Effector memory CD8-positive, alpha-beta T cell (primary cell): ENCODE measurements at places on chromosomes 2 and 18.

- DNase-seq, result no peak
Observed at GRCh38 chr18:39751161-39751560, 2185.6 kb upstream of the CELF4 start.

GRCh38 chr2:34656632-34657031, 1057.5 kb upstream of the FAM98A start:
- no peak for DNase-seq

DNA sequence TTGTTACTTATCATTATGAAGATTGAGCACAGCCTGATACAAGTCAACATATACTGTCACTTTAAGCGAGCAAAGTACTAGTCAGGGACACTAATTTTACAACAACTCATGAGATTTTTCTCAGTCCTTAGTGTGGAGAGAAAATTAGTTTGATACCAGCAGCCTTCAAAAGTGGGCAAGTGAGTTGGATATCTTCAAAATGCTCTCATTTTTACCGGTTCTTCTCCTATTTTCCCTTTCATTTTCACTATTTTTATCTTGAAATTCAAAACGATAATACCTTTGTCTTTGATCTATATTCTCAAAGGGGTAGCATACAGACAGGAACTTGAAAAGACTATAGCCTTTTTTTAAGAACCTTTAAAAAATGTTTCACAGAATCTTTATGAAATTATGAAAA, 52.0 kb upstream of the UBXN4 start:
- no peak for DNase-seq

DNA sequence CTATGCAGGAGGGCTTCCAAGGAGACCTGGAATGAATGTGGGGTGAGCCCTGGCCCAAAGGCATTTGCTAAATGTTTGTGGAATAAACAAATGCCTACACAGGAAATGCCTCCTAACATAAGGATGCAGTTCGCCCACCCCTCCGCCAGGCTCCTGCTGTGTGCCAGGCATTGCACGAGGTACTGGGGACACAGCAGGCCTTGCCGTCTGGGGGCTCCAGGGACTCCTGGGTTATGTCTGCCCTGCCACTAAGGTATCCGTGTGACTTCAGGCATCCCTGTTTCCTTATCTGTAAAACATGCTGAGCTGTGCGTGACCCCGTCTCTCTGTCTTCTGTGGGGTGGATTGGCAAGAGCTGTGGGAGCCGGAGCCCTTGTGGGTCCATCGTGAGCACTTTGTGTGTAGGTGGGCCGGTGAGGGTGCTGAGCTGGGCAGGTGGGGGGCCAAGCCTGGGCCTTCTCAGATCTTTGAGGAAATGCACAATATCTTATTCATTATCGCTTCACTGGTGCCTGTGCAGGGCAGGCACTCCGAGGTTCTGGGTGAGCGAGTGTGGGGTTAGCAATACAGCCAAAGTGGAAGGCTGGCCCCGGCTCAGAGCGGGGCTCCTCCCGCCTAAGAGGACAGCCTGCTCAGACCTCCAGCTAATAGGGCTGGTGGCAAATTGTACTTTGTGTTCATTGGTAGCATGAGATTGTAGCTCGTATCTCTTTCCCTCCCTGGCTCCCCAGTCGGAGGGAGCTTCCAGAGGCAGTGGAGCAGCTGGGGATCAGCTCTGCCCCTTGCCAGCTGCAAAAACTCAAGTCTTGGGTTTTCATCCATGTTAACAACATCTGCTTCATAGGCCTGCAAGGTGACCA, 126.8 kb downstream of the GLI2 start:
- no peak for DNase-seq

DNA sequence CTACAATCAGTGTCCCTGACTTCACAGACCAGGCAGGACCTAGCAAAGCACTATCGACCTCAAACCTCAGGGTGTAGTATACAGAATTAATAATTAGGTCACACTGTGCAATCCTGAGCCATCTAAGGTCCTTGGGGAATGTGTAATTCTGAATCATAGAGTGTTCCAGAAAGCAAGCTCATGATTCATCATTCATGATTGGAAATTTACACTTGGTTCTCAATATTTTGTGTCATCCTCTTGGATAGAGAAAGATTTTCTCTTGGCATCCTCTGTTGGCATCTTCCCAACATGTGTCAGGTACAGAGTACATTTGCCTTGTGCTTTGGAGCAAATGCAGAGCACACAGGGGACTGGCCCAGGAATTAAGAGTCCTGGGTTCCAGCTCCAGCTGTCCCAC, 245.0 kb upstream of the NT5C1B start:
- DNase-seq, result no peak

GRCh38 chr18:79379931-79380815, 15.6 kb upstream of the NFATC1 start:
- DNase-seq, result no peak

DNA sequence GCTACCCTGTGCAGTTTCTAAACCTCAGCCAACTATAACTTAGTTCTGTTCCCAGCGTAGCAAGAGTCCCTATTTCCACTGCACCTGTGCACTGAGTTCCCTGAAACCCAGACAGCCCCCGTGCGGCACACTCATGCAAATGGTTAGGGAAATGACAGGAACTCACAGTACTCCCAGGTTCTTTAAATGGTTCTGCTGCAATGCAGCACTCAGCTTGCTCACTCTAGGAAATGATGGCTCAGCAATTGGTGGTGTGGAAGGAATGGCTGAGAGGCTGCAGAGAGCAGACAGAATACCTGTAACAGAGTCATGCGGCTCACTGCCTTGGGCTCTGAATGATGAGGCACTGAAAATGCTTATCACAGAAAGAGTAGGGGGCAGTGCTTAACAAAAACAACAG, 143.0 kb downstream of the RAD51AP2 start:
- no peak for DNase-seq

- DNase-seq, result no peak
Observed at GRCh38 chr2:36589230-36589630, 8.7 kb downstream of the FEZ2 start.

GRCh38 chr18:36889742-36890141, 60.8 kb downstream of the KIAA1328 start:
- no peak for DNase-seq

GRCh38 chr2:232563580-232563979, 13.1 kb downstream of the EIF4E2 start:
- no peak for DNase-seq

GRCh38 chr2:150214626-150215025, 272.8 kb downstream of the RND3 start:
- no peak for DNase-seq

DNA sequence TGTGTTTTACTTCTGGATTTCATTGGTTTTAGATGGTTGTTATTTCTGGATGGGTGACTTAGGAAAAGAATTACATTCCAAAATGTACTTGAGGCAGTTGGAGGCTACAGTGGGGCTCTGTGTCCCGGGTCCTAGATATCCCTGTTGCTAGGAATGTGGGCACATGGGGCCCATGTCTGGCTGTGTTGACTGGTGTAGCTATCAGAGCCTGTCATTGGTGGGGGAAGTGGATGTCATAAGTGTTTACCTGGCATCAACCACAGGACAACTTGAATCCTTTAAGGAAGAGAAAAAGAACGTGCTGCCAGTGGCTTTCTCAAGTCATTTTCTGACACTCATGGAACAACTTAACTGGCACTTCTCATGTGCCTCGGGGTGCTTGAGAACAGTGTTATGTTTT, 30.4 kb downstream of the IL18R1 start:
- DNase-seq, result no peak

- DNase-seq, result no peak
Observed at GRCh38 chr2:164777847-164778461, 63.7 kb downstream of the COBLL1 start.

- no peak for DNase-seq
Observed at GRCh38 chr18:67359873-67360838, 156.4 kb downstream of the DSEL start.

- DNase-seq, result no peak
Observed at GRCh38 chr2:177721818-177722567, 329.4 kb downstream of the AGPS start.

DNA sequence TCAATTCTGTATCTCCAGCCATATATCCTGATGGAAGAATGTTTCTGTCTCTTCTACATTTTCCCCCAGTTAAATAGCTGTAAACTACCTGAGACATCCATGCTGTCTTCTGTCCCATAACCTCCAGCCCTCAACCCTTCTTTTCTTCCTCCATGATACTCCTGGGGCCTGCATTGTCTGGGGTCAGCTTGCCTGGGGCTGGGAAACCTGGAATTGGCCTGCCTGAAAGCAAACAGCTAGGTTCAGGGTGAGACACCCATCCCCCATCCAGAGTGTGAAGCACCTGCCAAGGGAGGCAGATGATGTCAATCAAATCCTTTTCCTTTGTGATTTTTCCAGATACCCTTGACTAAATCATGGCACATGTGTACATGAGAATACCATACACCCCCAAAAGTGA, 313.7 kb upstream of the MGAT5 start:
- no peak for DNase-seq

DNA sequence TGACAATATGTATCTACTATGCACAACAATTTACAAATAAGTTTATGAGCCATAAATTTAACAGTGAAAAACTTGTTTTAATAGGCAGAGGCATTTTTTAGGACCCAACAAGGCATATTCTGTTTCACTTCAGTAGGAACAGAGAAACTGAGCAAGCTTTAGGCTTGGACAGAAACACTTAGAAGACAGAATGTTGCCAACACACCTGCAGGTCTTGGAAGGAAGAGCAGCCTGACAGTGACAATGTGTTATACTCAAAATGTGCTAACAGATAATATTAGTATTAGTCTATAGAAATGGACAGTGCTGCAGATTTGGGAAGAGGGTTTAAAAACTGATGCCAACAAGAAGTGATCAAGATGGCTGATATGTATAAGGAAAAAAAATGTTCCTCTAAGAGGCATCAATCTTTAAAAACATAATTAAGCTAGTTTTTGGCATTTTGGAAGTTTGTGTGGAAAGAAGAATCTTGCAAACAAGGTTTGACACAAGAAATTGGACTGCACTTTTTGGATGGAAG, 297.1 kb upstream of the FSIP2 start:
- DNase-seq, result no peak

- peak; percentile 34 for DNase-seq
Observed at GRCh38 chr2:218658671-218659257, 659 bp downstream of the ZNF142 start.

GRCh38 chr18:79548621-79548985, 131.0 kb upstream of the CTDP1 start:
- no peak for DNase-seq

DNA sequence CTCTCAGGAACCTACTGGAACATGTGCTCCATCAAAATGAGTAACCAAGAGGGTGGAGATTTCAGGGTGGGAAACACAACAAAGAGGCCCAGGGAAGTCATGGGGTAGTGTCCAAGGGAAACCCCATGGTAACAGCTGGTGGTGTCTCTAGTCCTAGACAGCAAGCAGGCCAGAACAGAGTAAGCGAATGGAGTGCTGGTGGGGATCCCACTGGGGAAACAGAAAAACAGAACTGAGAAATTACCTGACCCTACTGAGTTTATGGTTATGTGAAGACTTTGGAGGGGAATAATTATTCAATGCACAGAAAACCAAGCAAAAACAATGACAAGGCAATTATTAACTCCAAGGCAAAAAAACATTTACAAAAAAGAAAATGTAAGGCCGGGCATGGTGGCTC, 16.9 kb downstream of the ERCC3 start:
- no peak for DNase-seq

GRCh38 chr2:105915005-105915558, 170.4 kb downstream of the NCK2 start:
- DNase-seq, result no peak

- no peak for DNase-seq
Observed at GRCh38 chr2:235729557-235729947, 235.7 kb downstream of the AGAP1 start.

DNA sequence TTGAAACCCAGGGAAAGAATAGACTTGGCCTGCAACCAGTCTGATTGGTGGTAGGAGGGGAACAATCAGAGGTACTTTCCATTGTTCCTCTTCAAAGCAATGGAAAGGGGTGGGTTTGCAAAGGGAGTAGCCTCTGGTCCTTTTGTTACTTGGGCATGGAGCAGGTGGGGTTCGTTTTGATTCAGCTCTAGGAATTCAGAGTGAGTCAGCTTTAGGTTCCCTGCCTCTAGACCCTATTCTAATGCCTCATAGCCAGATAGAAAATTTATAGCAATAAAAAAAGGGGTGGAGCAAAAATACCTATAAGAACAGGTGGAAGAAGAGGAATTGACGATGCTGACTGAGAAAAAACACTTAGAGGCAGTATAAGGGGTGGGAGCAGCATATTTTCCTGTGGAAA, 636.4 kb downstream of the PLCL1 start:
- no peak for DNase-seq

DNA sequence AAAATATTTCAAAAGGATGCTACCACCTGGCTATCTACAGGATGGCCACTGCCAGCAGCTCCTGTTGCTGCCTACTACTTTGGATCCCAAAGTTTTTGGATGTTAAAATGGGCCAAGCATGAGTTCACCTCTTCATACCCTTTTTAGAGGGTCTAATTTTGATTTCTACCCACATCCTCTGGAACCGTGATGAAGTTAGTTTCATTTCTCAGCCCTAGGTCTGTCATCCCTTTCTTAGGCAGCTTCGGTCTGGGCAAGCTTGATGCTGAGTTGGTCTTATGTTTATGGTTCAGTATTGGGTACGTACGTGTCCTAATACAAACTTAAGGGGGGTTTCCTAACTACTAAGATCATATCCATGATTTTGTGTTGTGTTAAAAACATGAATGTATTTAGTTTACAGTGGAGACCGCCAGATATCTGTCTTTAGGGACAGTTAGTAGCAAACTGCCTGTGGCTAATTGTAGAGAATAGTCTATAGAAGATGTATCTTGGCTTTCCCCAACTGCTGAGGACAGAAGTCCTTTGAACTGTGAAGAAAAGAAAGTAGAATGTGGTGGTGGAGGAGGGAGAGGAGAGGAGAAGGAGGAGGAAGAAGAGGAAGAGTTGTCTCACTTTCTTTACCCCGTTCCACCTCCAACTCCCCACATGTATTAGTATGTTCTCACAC, 184.9 kb downstream of the UBE2E3 start:
- DNase-seq, result peak; percentile 22

- no peak for DNase-seq
Observed at GRCh38 chr2:73963385-73964120, 21.2 kb upstream of the TET3 start.

- DNase-seq, result no peak
Observed at GRCh38 chr18:59428018-59428417, 69.0 kb upstream of the LMAN1 start.

- DNase-seq, result no peak
Observed at GRCh38 chr2:51219468-51219867, 187.5 kb upstream of the NRXN1 start.

GRCh38 chr18:78056011-78056410, 806.4 kb downstream of the GALR1 start:
- no peak for DNase-seq

- DNase-seq, result peak; percentile 35
Observed at GRCh38 chr18:51151568-51152511, 45.6 kb downstream of the MEX3C start.

GRCh38 chr2:241673797-241674725, 12.6 kb downstream of the DTYMK start:
- no peak for DNase-seq

DNA sequence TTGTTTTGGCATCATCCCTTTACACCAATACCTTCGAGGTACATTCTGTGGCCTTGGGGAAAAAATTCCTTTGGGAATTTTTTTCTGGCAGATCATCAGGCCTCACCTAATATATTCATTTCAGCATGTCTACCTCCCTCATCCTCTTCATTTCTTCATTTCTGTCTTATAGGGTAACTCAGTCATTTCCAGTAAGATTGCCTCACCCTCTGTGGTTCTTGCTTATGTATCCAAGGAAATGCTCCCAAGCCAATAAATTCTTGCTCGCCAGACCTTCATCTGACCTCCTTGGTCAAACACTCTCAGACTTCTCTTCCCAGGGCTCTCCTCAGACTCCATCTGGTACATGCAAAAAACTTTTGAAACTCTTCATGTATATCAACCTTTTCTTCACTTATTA, 265.6 kb downstream of the TMX3 start:
- no peak for DNase-seq

- no peak for DNase-seq
Observed at GRCh38 chr2:68283419-68283812, 31.1 kb upstream of the PPP3R1 start.
